CD8-positive, alpha-beta memory T cell (primary cell): ENCODE measurements at places on chromosomes 1 and 21.

DNA sequence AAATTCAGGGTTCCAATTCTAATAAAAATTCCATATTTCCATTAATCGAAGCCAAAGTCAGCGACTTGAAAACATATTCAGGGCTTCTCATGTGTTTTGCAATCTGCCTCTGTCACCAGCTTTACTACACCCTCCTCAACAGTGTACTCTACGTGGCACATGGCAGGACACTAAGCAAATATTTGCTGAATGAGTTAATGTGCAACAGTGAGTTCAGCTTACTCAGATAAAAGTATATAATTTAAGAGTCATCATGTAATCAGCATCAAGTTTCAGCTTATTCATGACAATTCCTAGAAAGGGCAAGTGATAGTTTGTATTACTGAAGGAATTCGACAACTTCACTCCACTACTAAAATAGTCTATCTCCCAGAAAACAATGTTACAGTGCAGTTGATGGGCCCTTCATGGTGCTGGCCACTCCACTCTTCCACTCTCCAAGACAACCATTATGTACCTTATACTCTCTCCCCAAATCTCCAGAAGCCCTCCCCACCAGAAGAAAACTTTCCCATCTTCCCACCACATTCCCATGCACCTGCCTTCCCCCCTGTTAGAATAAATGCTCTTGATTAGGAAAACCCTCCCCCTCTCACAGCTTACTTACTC, 97.3 kb downstream of the TTLL7 start:
- H3K36me3 ChIP-seq = no peaks in the 10 kb centered on the region
- DNase-seq = no peak
- H3K27ac ChIP-seq = no peak overlapping the region

- no peaks in the 10 kb centered on the region for H3K27me3 ChIP-seq
- H3K36me3 ChIP-seq = no peaks in the 10 kb centered on the region
- DNase-seq = no peak
- H3K27ac ChIP-seq = no peak overlapping the region
These were observed 42.9 kb upstream of the CD2 start for GRCh38 chr1:116711263-116711840.

DNA sequence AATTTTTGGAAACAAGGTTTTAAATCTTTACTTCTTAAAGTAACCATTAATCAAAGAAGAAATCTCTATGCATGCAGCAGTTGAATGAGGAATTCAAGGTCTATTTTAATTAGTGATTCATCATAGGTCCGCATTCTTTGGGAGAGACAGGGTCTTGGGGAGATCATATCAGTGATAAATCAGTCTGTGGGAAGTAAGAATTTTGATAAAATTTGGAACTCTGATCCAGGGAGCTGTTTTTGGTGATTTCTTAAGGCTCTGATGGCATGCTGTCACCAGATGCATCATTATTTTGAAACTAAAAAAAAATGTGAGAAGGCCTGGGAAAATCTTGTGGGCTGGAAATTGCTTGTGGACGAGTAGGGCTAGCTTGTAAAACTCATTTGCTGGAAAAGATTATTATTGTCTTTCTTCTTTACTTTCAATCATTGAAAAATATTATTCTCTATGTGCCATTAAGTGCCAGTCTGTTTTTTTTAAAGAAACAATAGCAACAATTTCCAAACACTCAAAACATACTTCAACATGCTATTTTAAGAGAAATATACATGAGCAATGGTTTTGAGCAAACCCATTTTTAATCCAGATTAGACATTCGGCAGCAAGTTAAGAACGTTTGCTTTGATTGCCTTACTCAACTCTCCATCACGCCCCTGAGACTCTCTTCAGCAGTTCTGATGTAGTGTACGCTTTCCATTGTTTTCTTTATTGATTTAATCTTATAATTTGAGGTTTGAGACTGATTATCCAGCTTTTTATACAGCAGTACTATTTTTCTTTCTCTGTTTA, 62.6 kb downstream of the ZBTB18 start:
- no peaks in the 10 kb centered on the region for H3K36me3 ChIP-seq
- no peaks in the 10 kb centered on the region for H3K4me1 ChIP-seq
- H3K4me3 ChIP-seq = no peak overlapping the region
- H3K27ac ChIP-seq = no peak overlapping the region
- no peak for DNase-seq

DNA sequence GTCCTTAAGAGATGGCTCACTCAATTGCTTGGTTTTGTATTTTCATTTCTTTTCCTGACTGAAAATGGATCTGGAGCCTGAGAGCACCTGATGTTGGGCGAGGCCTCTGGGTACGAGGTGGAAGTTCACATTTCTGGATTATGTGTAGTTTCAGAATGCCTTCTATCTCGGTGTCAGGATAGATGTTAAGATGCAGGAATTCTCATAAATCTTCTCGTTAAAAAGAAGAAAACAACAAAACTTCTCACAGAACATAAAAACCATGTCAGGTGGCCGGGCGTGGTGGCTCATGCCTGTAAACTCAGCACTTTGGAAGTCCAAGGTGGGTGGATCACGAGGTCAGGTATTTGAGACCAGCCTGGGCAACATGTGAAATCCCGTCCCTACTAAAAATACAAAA, 101.8 kb downstream of the RHOU start:
- H3K4me1 ChIP-seq = no peaks in the 10 kb centered on the region
- H3K36me3 ChIP-seq = no peaks in the 10 kb centered on the region
- DNase-seq = no peak
- H3K27me3 ChIP-seq = no peaks in the 10 kb centered on the region
- H3K27ac ChIP-seq = no peak overlapping the region

DNA sequence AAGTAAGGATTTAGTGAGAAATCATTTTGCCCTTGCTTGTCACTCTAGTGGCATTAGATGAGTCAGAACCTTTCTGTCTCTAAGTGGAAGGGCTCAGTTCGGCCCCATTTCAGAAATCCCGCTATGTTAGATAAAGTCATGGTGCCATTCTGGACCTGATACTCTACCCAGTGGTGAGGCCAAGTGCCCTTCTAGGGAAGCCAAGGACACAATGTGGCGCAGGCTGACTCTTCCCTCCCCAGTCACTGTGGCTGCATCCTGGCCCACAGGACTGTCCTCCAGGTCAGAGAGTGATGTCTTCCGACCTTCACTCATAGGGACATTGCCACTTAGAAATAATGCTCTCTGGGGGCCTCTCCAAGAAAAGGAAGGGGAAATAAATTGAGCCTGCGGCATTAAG, 48.3 kb upstream of the MTR start:
- no peak for DNase-seq
- no peaks in the 10 kb centered on the region for H3K27me3 ChIP-seq
- no peak overlapping the region for H3K27ac ChIP-seq
- no peaks in the 10 kb centered on the region for H3K4me1 ChIP-seq

DNA sequence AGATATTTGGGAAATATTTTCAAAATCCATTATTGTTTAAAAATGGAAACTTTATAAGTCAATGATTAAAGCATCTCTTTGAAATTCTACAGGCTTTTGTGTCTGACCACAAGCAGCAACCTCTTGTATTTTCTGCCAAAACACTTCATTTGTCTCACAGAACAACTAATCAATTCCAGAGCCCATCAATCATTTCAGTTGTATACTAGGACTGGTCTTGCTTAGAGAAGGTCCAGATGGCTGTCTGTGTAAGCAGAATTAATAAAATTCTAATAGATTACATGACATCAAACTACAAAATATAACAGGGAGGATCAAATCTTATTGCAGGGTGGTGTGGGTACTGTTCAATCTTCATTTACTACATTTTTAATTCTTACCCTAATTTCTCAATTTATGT, 76.4 kb downstream of the ACBD6 start:
- no peaks in the 10 kb centered on the region for H3K27me3 ChIP-seq
- no peaks in the 10 kb centered on the region for H3K36me3 ChIP-seq
- H3K4me1 ChIP-seq = no peaks in the 10 kb centered on the region
- H3K4me3 ChIP-seq = no peak overlapping the region

GRCh38 chr1:3501856-3502640, 47.6 kb downstream of the ARHGEF16 start:
- no peaks in the 10 kb centered on the region for H3K27me3 ChIP-seq
- no peak overlapping the region for H3K4me3 ChIP-seq
- no peak for DNase-seq
- no peaks in the 10 kb centered on the region for H3K36me3 ChIP-seq
- H3K27ac ChIP-seq = no peak overlapping the region

DNA sequence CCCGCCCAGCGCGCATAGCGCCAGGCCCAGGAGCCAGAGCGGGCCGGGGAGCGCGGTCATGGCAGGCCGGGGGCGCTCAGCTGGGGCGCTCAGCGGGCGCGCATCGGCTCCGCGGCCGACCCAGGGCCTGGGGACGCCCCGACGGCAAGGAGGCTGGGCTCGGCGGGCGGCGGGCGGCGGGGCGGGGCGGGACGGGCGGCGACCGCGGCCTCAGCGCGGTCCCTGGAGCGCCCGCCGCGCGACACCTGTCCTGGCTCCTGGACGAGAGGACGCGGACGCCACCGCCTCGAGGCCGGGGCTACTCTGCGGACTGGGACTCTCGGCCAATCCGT, 273 bp downstream of the BMP8B start:
- H3K4me1 ChIP-seq = peaks cover 6% of the 10 kb centered on the region
- DNase-seq = no peak
- no peaks in the 10 kb centered on the region for H3K36me3 ChIP-seq
- no peak overlapping the region for H3K4me3 ChIP-seq
- H3K27me3 ChIP-seq = no peaks in the 10 kb centered on the region
